ENCODE measurements at places on chromosomes 7 and 10.

DNA sequence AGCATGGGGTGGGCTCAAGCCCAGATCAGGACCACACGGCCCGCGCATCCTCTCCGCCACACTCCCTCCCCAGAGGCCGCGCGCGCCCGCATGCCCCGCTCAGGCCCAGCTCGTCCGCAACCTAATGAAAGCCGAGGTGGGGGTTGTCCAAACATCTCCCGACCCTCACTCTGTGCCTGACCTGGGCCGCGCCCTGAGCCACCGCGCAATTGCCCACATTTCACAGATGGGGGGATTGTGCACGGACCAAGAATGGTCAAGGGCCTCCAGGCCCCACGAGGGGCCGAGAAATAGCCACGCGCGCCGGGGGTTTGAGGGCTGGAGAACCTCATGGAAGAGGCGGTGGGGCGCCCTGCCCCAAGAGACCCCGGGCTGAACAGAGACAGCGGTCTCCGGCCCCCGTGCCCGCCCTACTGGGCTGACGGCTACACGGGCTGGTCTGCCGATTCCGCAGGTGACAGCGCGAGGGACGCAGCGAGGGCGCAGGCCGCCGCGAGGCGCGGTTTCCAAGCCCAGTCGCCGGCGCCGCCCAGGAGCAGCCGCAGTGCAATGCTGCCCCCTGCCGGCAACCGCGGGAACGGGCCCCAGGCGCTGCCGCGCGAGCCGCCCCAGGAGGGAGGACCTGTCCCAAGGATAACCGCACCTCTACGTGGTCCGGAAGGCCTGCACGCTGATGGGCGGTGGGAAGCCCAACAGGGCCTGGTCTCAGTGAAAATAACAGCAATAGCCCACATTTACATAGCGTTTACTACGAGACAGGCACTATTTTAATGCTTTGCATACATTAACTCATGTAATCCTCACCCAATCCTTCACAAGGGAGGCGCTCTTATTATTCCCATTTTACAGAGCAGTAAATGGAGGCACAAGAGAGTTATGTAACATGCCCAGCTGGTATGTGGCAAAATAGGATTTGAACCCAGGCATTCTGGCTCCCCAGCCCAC is 10.5 kb upstream of the GRID1 start:
- peak; percentile 85 for DNase-seq

- no peak for DNase-seq
Observed at GRCh38 chr7:30421647-30422196, 56.9 kb downstream of the NOD1 start.

DNA sequence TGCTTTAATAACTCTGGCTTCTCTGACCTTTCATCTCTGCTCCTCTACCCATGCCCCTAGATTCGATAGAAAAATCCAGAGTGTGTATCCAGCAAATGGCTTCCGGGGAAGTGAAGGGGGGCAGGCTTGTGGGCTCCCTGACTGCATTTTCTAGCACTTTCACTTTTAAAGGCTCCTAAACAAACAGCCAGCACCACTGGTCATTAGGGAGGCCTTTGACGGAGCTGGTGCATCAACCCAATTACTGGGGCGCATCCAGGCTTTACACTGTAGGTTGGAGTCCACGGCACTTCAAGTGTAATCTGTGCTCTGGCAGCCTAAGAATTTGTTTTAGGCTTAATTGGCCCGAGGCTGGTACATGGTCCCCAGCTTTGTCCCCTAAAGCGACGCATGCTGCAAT is 291.9 kb downstream of the GFRA1 start:
- no peak for DNase-seq

DNA sequence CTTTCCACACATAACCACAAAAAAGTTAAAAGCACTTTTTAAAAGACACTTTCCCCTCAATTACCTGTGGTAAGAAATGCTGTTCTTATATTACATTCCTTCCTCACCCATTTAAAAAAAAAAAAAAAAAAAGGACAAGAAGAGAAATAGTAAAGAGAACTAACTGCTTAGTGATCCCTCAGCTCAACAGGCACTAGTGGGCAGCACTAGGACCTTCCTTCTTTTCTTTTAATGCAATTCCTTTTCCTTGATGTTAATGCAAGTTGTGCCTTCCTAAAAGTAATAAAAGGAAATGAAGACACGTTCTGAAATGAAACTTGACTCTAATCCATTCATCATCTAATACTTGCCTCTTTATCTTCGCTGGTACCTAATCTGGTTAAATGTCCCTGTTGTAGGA is 189.7 kb downstream of the TCF7L2 start:
- DNase-seq: no peak

GRCh38 chr7:102082693-102083368 is 203.8 kb upstream of the SH2B2 start:
- DNase-seq: no peak

DNA sequence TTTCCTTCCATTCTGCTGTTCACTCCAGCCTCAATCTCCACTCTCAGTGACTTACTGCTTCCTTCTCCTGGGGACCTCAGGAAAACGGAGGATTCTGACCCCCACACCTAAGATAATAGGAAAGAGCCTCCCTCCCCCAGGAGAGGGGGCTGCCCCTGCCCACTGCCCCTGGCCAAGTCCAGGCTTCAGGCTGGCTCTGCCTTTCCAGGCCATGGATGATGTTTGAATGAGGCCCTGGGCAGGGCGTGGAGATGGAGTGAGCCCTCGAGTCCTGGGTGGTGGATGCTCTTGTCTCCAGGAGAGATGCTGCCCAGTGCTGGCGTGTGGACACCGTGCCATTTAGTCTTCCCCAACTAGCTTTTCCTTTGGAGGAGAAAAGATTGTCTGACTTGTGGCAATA is 106.9 kb downstream of the INSYN2A start:
- DNase-seq: no peak

- no peak for DNase-seq
Observed at GRCh38 chr7:152987656-152988055, 228.1 kb downstream of the ACTR3B start.

GRCh38 chr10:13712476-13712836 is 125.7 kb downstream of the PRPF18 start:
- no peak for DNase-seq

GRCh38 chr7:95863623-95864022 is 91.3 kb downstream of the DYNC1I1 start:
- DNase-seq: no peak
